ENCODE measurements at places on chromosomes 5 and 9. TPM values are rescaled to one million over a fixed set of nuclear protein-coding genes. Genes with fewer than 3 reads are reported as not detected.

MAP3K1 gene
- 1.1 TPM for total RNA-seq

ZFP37 gene
- 2.5 TPM for total RNA-seq

FCN2 gene
- total RNA-seq: not detected

PROP1 gene
- total RNA-seq: not detected

FCN1 gene
- not detected for total RNA-seq

SH3RF2 gene
- total RNA-seq: 2.5 TPM

PTGES gene
- total RNA-seq: 205 TPM

SLU7 gene
- 50.3 TPM for total RNA-seq

CEP72 gene
- total RNA-seq: 10.8 TPM

IL13 gene
- not detected for total RNA-seq

FAM170A gene
- not detected for total RNA-seq

PCDHA1 gene
- total RNA-seq: 0.15 TPM

HAVCR2 gene
- 0.39 TPM for total RNA-seq

SMAD5 gene
- 34.0 TPM for total RNA-seq

SPATA31C2 gene
- total RNA-seq: not detected

QRFP gene
- not detected for total RNA-seq

CAMK4 gene
- 0.01 TPM for total RNA-seq

ANKRD18A gene
- total RNA-seq: 9.2 TPM

UNC5A gene
- 0.46 TPM for total RNA-seq

SLC25A2 gene
- not detected for total RNA-seq

C5orf58 gene
- not detected for total RNA-seq

GALNT10 gene
- 86.3 TPM for total RNA-seq

BSPRY gene
- total RNA-seq: not detected

GCNT4 gene
- total RNA-seq: 0.35 TPM

OR2V1 gene
- total RNA-seq: not detected

ITK gene
- 0.05 TPM for total RNA-seq

SCGB3A2 gene
- total RNA-seq: not detected

UBTD2 gene
- total RNA-seq: 15.2 TPM

DOK3 gene
- total RNA-seq: 4.3 TPM

PCDHGA10 gene
- not detected for total RNA-seq

TXNDC8 gene
- total RNA-seq: not detected

SLC1A3 gene
- total RNA-seq: not detected

CKMT2 gene
- total RNA-seq: not detected

PCSK1 gene
- 0.29 TPM for total RNA-seq

FOXD4L5 gene
- total RNA-seq: not detected

COL23A1 gene
- not detected for total RNA-seq

ZFP2 gene
- not detected for total RNA-seq

PLCXD3 gene
- 0.13 TPM for total RNA-seq

CER1 gene
- not detected for total RNA-seq

FAF2 gene
- 49.2 TPM for total RNA-seq

NFIL3 gene
- 10.0 TPM for total RNA-seq

CDC20B gene
- total RNA-seq: 0.09 TPM

MLANA gene
- not detected for total RNA-seq

TNC gene
- total RNA-seq: 0.59 TPM

SLC2A6 gene
- 20.2 TPM for total RNA-seq

PTPRD gene
- total RNA-seq: 0.16 TPM

ORM2 gene
- not detected for total RNA-seq

SH3GL2 gene
- 0.06 TPM for total RNA-seq

TAS2R1 gene
- not detected for total RNA-seq

PTGS1 gene
- total RNA-seq: 1.4 TPM

PPP2R2B gene
- 0.19 TPM for total RNA-seq

INPP5E gene
- total RNA-seq: 20.7 TPM

TLX3 gene
- total RNA-seq: not detected

Measured in A549 treated with GW870086 at 1 μM for 4 hours (cell line).